ENCODE measurements at places on chromosomes 12 and 14. TPM values are rescaled to one million over a fixed set of nuclear protein-coding genes. Genes with fewer than 3 reads are reported as not detected.

The SLC16A7 gene
- 81.0 TPM for total RNA-seq

The SLC6A13 gene
- 2.8 TPM for total RNA-seq

- no peak for DNase-seq
These were observed 170.0 kb downstream of the SLC2A13 start for GRCh38 chr12:39935839-39936238.

- DNase-seq: no peak
These were observed 69.1 kb upstream of the DYNC1H1 start for GRCh38 chr14:101895256-101895655.

DNA sequence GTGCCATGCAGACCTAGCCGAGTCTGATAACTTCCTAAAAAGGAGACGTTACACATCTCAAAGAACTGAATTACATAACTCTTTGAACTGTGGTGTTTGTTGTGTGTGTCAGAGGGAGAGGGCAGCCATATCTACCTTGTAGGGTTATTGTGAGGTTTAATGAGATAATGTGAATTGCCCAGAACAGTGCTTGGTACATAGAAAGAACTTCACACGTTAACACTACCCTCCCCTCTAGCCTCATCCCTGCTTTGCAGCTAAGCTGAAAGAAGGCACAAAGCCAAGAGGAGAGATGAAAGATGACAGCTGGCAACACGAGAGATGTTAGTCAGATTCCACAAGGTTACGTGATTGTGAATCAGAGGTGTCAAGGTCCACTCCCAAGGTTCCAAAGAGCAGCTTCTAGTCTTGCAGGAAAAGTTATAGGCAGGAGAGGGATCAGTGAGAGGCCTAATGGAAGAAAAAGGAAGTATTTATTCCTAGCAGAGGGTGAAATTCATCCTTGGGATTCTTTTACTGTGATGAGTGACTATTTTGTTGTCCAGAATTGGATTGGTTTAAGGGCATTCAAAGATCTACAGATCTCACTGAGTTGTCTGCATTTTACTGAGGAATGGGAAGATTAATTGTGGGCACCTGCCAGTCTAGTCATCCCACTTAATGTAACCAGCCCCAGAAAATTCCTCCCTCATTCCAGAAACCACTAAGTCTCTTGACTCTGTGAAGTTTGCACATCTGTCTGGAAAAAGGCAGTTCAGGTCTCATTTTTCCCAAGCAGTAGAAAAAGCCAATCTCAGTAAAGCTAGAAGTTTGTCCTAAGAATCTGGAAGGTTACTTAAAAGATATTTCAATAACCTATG is 25.9 kb upstream of the WNK1 start:
- no peak for DNase-seq

- no peak for DNase-seq
These were observed 4.9 kb upstream of the DIABLO start for GRCh38 chr12:122230798-122231197.

GRCh38 chr12:71057330-71057729 is 100.5 kb downstream of the TSPAN8 start:
- DNase-seq: no peak

GRCh38 chr12:109134186-109134917 is 18.0 kb downstream of the ACACB start:
- peak; percentile 80 for DNase-seq

DNA sequence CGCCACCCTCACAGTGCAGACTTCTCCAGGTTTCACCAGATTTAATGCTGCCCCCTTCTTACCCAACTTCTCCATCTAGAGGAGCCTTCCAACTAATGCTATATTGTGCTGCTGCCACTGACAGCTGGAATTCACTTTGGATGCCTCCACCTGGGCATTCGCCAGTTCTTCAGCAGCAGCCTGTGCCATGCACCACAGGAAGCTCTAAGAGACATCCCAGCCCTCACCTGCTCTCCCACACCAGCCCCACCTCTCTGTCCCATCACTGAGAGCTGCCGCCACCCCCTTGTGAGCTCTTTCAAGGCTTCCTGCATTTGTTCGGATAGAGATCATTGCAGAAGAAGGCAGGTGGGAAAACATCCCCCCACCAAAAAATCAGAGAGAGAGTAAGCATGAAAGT is 4.6 kb upstream of the KRT2 start:
- DNase-seq: no peak

- DNase-seq: no peak
These were observed 215.4 kb downstream of the FOXN3 start for GRCh38 chr14:89201645-89202044.

All from right cardiac atrium (tissue), 5 donors.